ENCODE measurements at places on chromosomes 4 and X.

DNA sequence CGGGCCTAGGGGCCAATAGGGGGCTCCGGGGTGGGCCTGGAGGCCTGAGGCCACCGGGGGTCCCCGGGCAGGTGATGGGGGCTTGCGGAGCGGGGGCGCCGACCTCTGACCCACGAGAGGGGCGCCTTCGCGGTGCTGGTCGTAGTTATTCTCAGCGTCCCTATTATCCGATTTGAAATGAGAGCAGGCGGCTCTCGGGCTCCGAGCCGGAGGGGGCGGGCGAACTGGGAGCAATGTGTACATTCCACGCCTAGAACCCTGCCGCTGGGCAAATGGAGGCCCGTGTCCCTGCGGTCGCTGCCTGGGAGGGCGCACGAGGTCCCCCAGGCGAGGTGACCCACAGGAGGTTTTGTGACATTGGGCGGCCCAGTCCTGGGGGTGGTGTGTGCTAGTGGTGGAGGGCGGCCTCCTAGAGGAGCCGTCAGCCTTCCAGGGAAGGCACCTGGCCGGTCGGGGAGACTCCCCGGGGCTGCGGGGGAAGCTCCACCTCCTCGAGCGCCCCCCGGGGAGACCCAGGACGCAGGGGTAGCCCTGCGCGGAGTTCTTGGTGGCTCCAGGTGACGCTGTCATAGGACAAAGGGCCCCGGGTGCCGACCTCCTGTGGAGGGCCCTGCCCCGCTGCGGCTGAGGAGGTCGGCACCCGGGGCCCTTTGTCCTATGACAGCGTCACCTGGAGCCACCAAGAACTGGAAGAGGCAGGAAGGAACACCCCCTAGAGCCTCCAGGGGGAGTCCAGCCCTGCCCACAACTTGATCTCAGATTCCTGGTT is 102.6 kb upstream of the PRKX start:
- peak; percentile 2 for DNase-seq

DNA sequence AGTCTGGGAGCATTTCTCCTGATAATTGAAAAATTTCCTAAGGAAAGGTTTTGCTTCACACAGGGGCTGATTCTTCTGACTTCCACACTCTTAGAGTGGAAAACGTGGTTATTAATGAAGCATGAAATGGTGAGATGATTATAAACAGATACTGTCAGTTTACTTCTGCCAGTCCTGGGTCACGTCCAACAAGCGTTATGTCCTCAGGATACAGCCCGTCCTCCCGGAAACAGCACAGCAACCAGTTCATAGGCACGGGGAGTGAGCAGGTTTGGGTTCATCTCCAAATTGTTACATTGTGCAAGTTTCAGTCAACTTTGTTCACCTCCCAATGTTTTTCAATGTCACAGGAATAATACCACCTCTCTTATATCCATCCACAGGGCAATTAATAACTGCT is 98.8 kb downstream of the NPNT start:
- no peak for DNase-seq

- DNase-seq = no peak
These were observed 3.4 kb downstream of the CPLX1 start for GRCh38 chr4:822361-823175.

- no peak for DNase-seq
These were observed 75.2 kb downstream of the INTS12 start for GRCh38 chr4:105633241-105633640.

DNA sequence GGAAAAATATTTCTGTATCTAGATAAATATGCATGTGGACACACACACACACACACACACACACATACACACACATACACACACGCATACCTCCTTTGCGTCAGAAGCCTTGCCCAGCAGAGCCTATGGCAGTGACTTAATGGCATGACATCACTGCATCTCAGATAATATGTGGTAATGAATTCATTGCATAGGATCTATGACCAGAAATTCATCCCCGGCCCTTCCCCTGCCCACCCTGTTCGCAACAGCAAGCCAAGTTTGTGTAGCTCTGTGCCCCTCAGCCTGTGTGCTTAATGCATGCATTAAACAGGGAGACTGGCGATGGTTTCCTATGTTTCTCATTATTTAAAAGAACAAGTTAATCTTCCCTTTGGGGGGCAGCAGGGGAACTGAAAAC is 120.7 kb downstream of the NKX6-1 start:
- DNase-seq = no peak

- DNase-seq = no peak
These were observed 99.8 kb downstream of the PPP1R2C start for GRCh38 chrX:42678133-42678532.

DNA sequence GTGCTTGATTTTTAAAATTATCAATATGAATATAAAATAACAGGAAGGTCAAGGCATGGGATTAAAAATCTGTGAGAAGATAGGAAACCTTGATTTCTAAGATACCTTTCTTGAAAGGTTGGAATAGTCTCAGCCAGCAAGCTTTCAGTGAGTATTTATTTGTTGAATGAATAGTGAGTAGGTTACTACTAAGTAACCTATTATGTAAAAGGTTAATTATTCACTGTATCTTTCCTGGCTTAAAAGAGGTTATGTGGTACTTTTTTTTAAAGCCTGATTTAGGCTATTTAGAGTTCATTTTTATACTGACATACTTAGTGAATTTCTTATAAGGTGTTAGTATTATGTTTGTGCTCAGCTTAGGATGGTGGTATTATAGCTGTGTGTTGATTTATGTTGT is 123.5 kb downstream of the PTPN13 start:
- no peak for DNase-seq

Measured in CD4-positive, alpha-beta T cell (primary cell).